Stimulated activated CD4-positive, alpha-beta T cell treated with anti-CD3 and anti-CD28 coated beads, Interleukin-15, amount 100 ng/mL, for 1 hour (primary cell): ENCODE measurements at places on chromosomes 6 and 20.

DNA sequence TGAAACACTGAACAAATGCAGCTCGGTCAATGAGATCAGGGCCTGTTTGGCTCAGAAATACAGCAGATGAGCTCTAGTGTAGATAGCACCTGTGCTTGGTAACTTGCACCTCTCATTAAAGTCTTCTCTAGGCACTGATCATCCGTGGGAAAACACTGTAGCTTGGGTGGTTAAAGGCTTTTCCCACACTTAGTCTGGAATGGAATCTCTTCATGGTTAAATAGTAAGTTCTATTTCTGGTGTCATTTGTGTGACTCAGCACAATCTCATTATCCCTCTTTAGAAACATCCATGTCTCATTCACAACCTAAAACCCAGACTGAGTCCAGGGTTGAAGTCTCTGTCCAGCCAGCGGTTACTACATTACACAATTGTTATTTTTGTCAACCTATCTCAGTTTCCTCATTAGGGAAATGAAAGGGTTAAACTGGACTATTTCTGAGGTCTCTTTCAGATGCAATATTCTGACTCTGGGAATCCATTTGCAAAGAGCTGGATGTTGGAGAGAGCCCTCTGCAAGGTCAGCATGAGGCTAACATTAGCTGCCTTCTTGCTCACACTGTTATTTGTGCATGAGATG is 125.0 kb downstream of the ZDHHC14 start:
- no peak for DNase-seq

DNA sequence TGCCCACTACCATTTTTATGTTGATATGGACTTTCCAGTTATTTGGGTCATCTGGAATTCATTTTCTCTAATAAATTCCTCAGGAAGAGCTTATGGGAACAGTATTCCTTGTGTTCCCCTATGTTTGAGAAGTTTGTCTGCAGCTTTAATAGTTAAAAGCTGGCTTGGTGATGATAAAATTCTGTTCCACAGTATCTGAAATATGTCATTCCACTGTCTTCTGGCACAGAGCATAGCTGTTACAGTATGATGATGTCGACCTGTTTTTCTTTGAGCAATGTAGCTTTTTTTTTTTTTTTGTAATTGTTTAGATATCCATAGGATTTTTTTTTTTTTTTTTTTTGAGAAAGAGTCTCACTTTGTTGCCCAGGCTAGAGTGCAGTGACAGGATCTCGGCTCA is 43.2 kb downstream of the NCOA3 start:
- no peak for DNase-seq

DNA sequence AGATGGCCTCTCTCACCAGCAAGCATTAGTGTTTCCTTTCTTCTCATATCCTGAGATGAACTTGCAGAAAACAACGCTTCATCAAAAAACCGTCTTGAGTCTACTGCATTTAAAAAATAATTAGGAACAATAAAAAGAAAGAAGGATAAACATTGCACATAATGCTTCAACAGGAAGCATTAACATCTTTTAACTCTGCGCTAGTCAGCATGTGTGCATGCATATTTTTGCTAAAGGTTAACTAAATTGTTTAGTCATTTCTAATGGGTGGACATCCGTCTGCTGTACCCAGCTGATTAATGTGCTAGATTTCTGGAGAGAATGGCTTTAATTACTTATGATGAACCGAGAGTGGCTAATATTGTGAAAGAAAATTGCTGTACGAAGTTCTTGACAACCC is 349.3 kb downstream of the SOX4 start:
- no peak for DNase-seq

GRCh38 chr6:44932651-44933091 is 395.5 kb upstream of the RUNX2 start:
- DNase-seq = no peak

DNA sequence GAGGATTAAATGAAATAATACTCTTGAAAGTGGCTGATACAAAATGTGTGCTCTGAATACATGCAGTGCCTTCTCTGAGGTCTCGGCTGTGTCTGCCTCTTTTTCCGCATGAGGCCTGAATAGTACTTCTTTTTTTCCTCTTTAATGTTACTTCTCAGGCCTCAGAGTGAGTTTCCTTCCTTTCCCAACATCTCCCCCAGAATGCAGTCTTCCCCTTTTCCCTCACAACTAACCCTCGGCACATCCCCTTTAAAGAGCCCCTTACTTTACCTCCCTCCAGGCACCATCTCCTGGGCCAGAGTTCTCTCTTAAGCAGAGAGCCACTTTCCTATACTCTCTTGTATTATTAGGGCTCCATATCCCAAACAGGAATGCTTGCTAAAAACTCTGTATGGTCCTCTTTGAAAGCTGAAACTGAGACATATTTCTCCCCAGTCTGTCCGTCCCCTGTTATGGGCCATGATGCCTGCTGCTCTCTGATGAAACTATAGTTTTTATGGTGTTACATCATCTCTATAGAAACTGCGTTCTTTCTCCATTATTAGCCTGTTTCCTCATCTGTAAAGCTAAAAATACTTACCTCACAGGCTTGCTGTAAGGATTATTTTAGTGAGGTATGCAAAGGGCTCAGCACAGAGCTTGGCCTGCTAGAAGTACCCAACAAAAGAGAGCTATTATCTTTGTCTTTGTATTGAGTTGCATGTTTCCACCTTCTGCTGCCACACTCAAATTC is 2.3 kb downstream of the PLAGL2 start:
- DNase-seq = no peak

DNA sequence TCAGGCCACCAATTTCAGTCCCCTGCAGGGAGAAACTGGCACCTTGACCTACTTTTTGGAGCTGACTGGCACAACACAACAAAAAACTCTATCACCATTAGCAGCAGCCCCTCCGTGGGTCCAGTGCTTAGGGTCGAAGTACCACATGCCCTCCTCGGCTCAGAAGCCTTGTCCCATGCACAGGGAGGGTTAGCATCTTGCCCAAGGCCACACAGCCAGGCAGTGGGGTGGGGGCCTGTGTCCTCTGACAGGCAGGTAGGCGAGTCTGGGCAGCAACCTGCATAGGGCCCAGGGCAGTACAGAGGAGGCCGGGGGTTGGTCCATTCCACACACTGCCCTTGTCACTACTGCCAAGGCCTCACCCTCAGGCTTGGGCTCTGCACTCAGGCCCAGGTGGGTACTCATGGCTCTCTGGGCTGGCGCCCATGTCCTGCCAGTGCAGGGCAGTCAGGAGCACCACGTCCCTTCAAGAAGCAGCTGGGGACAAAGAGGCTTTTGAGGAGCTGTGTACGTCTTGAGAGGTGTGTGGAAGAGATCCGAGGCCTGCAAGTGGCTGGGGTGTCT is 53.6 kb downstream of the PYGB start:
- DNase-seq = no peak

GRCh38 chr6:169169375-169169774 is 84.3 kb downstream of the THBS2 start:
- DNase-seq = no peak

DNA sequence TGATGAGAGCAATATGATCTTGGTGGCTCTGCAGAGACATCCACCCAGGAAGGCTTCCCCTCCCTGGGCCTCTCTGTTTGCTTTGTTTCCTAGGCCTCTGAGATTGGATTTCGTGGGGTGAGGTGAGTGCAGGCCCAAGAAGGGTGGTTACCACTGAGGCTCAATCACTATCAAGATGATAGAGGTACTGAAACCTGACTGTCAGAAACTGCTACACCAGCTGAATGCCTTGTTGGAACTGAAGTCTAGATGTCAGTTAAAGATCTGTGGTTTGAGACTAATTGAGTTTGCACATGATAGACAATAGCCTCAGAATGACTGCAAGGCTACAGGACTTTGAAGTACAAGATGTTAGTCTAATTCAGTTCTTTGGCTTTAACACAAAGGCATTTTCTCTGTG is 15.2 kb downstream of the VNN1 start:
- no peak for DNase-seq

GRCh38 chr20:23200413-23200812 is 114.3 kb upstream of the CD93 start:
- no peak for DNase-seq

DNA sequence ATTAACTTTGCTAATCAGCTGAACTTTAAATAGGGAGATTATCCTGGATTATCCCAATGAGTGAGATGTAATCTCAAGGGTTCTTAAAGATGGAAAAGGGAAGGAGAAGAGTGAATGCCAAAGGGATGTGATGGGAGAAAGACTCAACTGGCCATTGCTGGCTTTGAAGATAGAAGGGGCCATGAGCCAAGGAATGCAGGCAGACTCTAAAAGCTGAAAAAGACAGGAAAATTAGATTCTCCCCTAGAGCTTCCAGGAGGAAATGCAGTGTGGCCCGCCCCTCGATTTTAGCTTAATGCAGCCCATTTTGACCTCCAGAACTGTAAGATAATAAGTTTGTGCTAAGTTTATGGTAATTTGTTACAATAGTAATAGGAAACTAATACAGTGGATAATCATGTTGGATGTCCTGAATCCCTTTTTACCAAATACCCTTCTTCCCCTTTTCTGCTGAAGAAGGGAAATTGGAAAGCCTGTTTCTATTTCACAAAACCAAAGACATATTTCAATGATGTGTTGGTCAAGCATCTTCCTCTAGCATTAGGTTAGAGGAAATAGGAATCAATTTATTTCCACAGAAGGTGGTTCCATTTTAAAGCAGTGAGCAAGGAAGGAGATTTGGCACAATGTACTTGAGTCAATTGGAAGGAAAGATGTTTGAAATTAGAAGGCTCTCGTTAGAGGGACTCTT is 3.3 kb upstream of the HDDC2 start:
- DNase-seq = no peak

DNA sequence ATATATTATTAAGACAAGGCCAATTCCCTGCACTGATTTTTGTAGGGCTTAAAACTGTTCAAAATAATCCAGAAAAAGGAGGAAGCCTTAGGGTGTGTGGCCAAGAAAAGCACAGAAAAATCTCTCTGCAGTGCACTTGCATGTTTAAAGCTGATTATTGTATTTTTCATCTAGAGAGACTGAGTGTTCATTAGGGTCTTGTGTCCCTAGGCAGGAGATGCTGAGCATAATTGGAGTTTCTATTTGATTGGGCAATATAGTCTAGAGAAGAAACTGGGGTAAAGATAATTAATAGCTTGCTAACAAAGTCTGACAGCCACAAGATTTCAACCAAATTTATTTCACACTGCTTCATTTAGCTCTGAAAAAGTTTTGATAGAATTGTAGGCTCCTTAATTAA is 2.4 kb downstream of the FLRT3 start:
- no peak for DNase-seq
